CD4-positive, alpha-beta memory T cell (primary cell): ENCODE measurements at places on chromosomes 5 and 9. TPM values are rescaled to one million over a fixed set of nuclear protein-coding genes. Genes with fewer than 3 reads are reported as not detected.
A peak's percentile ranks its signal among the peaks of the same experiment; 100 is the strongest.

GRCh38 chr5:41835645-41836044 is 34.6 kb downstream of the OXCT1 start:
- no peaks in the 10 kb centered on the region for H3K27me3 ChIP-seq
- no peak overlapping the region for H3K27ac ChIP-seq
- H3K4me1 ChIP-seq = no peaks in the 10 kb centered on the region

DNA sequence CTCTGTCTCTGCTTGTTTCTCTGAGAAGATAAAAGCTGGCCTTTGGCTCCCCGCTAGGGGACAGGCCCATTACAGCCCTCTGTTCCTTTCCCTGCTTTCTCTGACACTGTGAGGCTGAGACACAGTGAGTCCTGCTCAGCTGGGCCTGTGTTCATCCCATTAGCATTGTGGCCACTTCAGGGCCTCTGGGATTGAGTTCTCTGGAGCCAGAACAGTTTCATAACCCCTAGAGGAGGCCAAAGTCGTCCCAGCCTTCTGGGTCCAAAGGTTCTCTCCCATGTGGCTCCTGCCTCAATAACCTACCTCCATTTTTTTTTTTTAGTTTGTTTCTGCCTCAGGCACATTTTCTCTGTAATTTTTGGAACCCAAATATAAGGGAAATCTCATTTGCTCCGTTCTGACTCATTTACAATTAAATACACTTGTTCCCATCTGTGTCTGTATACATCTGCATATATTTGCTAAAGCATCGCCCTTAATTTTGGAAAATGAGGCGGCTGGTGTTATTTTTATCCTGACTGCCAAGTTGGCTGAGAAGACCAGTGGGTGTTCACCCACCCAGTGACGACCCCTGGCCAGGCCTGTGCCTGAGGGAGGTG is 27.3 kb upstream of the CTNNA1 start:
- no peaks in the 10 kb centered on the region for H3K27me3 ChIP-seq
- H3K4me1 ChIP-seq = peaks cover 8% of the 10 kb centered on the region
- no peaks in the 10 kb centered on the region for H3K36me3 ChIP-seq
- H3K4me3 ChIP-seq = no peak overlapping the region

DNA sequence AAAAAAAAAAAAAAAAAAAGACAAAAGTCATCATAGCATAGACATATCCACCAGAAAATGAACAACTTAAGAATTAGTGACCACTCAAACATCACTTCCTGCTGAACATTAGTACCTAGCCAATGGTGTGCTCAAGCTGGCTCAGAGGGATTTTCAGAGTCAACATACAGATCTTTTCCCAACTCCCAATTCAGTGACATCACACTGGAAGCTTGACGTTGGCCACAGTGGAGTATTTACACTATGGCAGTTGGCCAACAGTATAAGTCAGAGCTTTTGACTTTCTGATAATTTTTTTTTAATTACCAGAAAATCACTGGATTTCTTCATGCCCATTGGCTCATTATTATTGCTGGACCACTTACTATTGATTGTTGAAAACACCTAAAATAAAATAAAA is 383.5 kb downstream of the ARHGEF28 start:
- no peak overlapping the region for H3K4me3 ChIP-seq
- no peaks in the 10 kb centered on the region for H3K27me3 ChIP-seq
- no peak for DNase-seq
- H3K4me1 ChIP-seq = no peaks in the 10 kb centered on the region
- H3K36me3 ChIP-seq = no peaks in the 10 kb centered on the region

DNA sequence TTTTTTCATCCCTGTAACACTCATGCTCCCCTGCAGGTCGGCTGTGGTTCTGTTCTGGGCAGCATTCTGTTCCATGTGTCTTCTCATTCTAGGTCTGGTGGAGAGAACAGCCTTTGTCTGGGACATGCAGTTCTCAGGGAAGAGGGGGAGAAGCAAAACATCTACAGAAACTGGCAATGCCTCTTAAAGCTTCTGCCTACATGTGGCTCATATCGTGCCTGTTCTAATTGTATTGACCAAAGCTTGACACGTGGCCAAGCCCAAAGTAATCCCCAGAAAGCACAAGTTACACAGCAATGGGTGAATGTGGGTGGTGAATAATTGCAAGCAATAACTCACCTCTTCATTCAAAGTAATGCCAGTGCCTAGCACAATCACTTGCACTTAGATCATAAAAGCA is 218.2 kb upstream of the IL12B start:
- no peak overlapping the region for H3K27ac ChIP-seq
- DNase-seq = no peak
- H3K36me3 ChIP-seq = no peaks in the 10 kb centered on the region
- H3K27me3 ChIP-seq = no peaks in the 10 kb centered on the region

- H3K27ac ChIP-seq = no peak overlapping the region
- peaks cover 8% of the 10 kb centered on the region for H3K4me1 ChIP-seq
- H3K36me3 ChIP-seq = no peaks in the 10 kb centered on the region
- no peak for DNase-seq
- no peaks in the 10 kb centered on the region for H3K27me3 ChIP-seq
Observed at GRCh38 chr5:34021334-34021733, 13.5 kb upstream of the AMACR start.

ZNF346 gene
- total RNA-seq = 24.0 TPM

GRCh38 chr5:61783481-61783880 is 451.4 kb downstream of the ZSWIM6 start:
- no peaks in the 10 kb centered on the region for H3K4me1 ChIP-seq
- no peak overlapping the region for H3K4me3 ChIP-seq
- H3K27ac ChIP-seq = no peak overlapping the region
- H3K27me3 ChIP-seq = no peaks in the 10 kb centered on the region
- H3K36me3 ChIP-seq = no peaks in the 10 kb centered on the region
- DNase-seq = no peak

DNA sequence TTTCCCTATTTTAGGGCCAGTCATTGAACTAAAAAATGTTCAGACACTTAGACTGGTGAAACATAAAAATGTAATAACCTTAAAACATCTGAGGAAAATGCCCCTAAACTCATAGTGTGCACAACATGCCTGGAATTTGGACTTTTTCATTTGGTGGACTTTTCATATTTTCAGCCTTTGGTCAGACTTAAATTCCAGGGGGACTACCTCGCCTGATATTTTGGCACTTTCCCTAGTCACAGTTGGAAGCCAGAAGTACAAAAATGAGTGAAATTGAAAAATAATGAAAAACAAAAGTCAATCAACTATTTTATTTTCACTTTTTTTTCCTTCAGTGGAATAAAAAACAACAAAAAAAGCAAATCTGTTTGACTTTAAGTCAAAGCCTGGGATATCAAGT is 256.2 kb downstream of the ACTL7B start:
- no peak overlapping the region for H3K4me3 ChIP-seq
- no peak for DNase-seq
- H3K27ac ChIP-seq = no peak overlapping the region

- H3K36me3 ChIP-seq = no peaks in the 10 kb centered on the region
- DNase-seq = peak; percentile 57
- H3K4me1 ChIP-seq = peaks cover 15% of the 10 kb centered on the region
Observed at GRCh38 chr9:132160802-132161742, 786 bp upstream of the NTNG2 start.

DNA sequence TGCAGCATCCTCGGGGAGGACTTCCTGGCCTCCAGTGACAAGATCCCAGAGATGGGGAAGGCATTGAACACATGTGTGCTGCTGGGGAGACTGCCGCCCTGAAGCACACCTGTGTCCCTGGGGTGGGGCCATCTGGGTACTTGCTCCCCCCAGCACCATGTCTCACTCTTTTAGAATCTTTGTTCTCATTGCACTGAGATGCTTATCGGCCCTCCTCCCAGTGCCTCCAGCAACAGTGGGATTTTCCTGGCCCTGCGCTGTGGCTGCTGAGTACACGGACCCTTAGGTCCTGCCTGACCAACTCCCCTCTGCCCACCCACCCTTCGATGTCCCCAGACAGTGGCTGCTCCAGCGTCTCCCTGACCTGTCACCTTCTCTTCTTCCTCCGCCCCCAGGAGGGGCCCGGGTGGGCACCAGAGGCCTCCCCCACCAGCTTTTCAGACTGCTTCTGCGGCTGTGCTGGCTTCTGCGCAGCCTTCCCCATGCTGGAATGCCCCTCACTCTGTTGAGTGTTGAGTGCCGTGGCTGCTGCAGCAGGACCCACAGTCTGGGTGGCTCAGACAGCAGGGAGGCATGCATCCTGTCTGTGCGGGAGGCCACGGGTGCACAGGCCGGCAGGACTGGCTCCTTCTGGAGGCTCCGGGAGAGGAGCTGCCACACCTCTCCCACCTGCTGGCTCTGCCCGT is 145.9 kb upstream of the IRX2 start:
- DNase-seq = no peak
- no peak overlapping the region for H3K4me3 ChIP-seq
- H3K27ac ChIP-seq = no peak overlapping the region
- H3K27me3 ChIP-seq = no peaks in the 10 kb centered on the region
- H3K4me1 ChIP-seq = no peaks in the 10 kb centered on the region

C8G gene
- total RNA-seq = 2.2 TPM

GRCh38 chr5:135743705-135744411 is 90.6 kb upstream of the SLC25A48 start:
- H3K27ac ChIP-seq = no peak overlapping the region
- H3K27me3 ChIP-seq = no peaks in the 10 kb centered on the region
- no peaks in the 10 kb centered on the region for H3K36me3 ChIP-seq
- H3K4me1 ChIP-seq = no peaks in the 10 kb centered on the region

BBLN gene
- 50.5 TPM for total RNA-seq

GRCh38 chr5:64869419-64869818 is 100.7 kb downstream of the CWC27 start:
- H3K36me3 ChIP-seq = no peaks in the 10 kb centered on the region
- no peak for DNase-seq
- H3K4me3 ChIP-seq = no peak overlapping the region
- no peaks in the 10 kb centered on the region for H3K27me3 ChIP-seq
- H3K4me1 ChIP-seq = no peaks in the 10 kb centered on the region

- peaks cover 7% of the 10 kb centered on the region for H3K36me3 ChIP-seq
- no peak for DNase-seq
- H3K4me1 ChIP-seq = peaks cover 30% of the 10 kb centered on the region
Observed at GRCh38 chr9:124359426-124359825, 55.8 kb downstream of the PSMB7 start.

DNA sequence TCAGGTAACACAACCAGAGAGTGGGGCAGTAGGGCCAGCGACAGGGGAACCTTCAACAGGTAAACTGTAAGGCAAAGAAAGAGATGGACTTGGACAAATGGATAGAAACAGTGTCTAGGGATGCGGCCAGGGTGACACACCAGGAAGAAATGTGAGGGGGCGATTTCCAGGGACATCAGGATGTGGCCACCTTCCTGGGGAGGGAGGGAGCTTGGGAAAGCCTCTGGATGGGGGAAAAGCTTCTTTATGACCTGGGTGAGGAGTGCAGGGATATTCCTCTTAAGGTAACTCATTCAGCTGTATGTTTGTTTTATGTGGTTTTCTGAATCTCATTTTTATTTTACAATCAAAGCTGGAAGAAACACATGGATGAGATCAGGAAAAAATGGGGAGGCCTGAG is 11.9 kb upstream of the NXNL2 start:
- peaks cover 3% of the 10 kb centered on the region for H3K27me3 ChIP-seq
- H3K36me3 ChIP-seq = no peaks in the 10 kb centered on the region
- no peak overlapping the region for H3K4me3 ChIP-seq
- H3K4me1 ChIP-seq = no peaks in the 10 kb centered on the region

NOXA1 gene
- total RNA-seq = 4.5 TPM

IL4 gene
- total RNA-seq = not detected

GRCh38 chr5:137760294-137760693 is 6.1 kb upstream of the HNRNPA0 start:
- no peaks in the 10 kb centered on the region for H3K36me3 ChIP-seq
- H3K4me3 ChIP-seq = no peak overlapping the region
- no peak for DNase-seq
- H3K27ac ChIP-seq = no peak overlapping the region
- H3K27me3 ChIP-seq = no peaks in the 10 kb centered on the region
- peaks cover 3% of the 10 kb centered on the region for H3K4me1 ChIP-seq

DNA sequence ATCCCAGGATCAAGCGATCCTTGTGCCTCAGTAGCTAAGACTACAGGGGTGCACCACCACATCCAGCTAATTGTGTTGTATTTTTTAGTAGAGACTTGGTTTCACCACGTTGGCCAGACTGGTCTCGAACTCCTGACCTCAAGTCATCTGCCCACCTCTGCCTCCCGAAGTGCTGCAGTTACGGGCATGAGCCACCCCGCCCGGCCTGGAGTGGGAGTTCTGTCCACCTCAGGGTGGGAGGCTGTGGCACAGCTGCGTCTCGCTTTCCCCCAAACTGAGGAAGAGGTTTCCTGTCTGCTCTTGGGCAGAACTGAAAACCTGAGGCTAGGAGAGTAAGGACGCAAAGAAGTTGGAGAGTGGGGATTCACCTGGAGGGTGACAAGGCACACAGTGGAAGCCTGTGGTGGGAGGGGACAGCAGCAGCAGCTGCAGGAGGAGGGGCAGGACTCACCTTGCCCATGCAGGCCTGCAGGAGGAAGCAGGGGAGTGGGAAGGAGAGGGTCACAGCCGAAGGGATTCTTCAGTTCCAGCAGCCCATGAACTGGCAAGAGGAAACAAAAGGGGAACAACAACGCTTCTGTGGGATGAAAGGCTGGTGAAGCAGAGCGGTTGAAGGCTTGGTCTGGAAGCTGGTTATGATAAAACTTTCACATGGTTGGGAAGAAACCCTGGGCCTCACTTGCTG is 181.4 kb downstream of the GAS1 start:
- no peaks in the 10 kb centered on the region for H3K4me1 ChIP-seq
- H3K27me3 ChIP-seq = no peaks in the 10 kb centered on the region
- H3K36me3 ChIP-seq = no peaks in the 10 kb centered on the region
- no peak overlapping the region for H3K4me3 ChIP-seq

DNA sequence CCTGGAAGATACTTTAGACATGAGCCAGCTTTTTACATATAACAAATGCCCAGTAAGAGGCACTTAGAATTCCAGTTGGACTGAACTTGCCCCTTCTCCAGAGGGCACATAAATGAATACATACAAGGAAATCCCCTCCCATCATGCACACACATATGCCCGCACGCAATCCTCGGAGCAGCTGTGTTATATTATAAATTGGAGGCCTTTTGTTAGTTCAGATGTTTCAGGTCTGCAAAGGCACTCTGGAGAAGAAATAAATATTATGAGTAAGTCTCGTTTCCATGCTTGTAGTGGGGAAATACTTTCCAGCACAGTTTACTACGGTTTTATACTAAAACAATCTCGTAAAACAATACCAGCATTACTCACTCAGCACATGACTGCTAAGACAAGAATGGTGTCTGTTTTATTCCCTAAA is 17.6 kb upstream of the MUSK start:
- H3K4me3 ChIP-seq = no peak overlapping the region
- no peak overlapping the region for H3K27ac ChIP-seq
- H3K27me3 ChIP-seq = no peaks in the 10 kb centered on the region
- no peaks in the 10 kb centered on the region for H3K36me3 ChIP-seq
- DNase-seq = no peak

DNA sequence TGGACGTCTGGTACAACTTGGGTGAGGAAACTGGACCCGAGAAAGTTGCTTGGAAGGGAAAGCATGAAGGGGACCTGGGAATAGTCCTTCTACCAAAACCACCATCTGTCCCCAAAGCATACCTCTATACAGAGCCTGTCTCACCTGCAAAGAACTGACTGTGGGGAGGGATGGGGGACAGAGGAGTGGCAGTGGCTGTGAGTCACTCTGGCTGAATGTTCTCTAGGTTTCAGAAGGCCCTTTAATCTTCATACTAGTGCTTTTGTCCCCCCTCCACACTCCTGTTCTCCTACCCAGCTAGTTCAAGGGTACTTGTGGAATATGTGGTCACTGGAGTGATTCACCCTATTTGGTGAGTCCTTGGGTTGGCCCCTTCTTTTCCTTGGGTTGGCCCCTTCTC is 109.3 kb upstream of the RUSC2 start:
- no peak overlapping the region for H3K4me3 ChIP-seq
- H3K4me1 ChIP-seq = no peaks in the 10 kb centered on the region
- no peaks in the 10 kb centered on the region for H3K27me3 ChIP-seq
- H3K27ac ChIP-seq = no peak overlapping the region
- no peak for DNase-seq
